ENCODE measurements at places on chromosomes 1 and 21. TPM values are rescaled to one million over a fixed set of nuclear protein-coding genes. Genes with fewer than 3 reads are reported as not detected.
A peak's percentile ranks its signal among the peaks of the same experiment; 100 is the strongest.

- H3K36me3 ChIP-seq, result no peaks in the 10 kb centered on the region
- no peak overlapping the region for H3K4me3 ChIP-seq
- no peak overlapping the region for H3K27ac ChIP-seq
- H3K4me1 ChIP-seq, result no peaks in the 10 kb centered on the region
- H3K27me3 ChIP-seq, result no peaks in the 10 kb centered on the region
- no peak for DNase-seq
Measured at GRCh38 chr1:224592636-224593582, 23.2 kb upstream of the CNIH3 start.

- peaks cover 81% of the 10 kb centered on the region for H3K36me3 ChIP-seq
- peaks cover 4% of the 10 kb centered on the region for H3K4me1 ChIP-seq
- no peak for DNase-seq
- no peak overlapping the region for H3K27ac ChIP-seq
- no peak overlapping the region for H3K4me3 ChIP-seq
Measured at GRCh38 chr1:32028746-32029145, 15.1 kb downstream of the KHDRBS1 start.

Gene MTF1
- 11.3 TPM for total RNA-seq

DNA sequence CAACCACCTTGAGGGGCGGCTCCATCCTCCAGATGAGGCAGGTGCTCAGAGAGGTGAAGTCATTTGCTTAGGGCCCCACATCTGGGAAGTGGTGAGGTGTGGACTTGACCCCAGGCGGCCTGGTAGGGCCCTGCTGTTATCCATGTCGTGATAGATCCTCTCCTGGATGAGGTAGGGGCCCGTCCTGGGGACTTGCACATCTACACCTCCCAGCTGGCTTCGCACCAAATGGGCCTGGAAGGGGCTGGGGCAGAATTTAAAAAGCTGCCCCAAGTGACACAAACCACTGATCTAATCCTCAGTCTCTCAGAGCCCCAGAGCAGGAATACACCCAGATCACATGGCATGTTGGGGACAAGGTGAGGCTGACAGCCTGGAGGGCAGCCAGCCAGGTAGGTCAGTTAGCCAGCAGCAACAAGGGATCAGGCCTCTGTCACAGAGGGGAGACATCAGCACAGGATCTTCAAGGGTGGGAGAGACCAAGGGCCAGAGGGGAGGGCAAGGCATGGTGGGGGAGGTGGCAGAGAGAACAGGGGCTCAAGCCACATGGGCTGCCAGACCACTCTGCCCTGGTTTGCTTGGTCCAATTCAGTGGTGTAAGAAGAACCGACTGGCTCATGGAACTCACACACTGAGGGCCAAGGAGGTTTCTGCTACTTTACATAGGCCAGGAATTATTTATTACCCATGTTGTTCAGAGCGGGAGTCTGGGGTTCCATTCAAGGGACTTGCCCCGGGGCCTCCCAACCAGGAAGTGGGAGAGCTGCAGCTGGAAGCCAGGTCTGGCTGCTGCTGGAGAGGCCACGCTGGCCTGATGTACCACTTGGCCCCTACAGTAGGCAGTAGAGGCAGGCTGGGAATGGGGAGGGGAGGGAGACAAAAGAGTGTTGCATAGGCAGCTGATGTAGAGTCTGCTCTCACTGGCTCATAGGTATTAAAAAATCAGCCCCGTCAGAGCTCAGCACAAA is 12.1 kb downstream of the LRP8 start:
- no peak for DNase-seq
- H3K27ac ChIP-seq, result no peak overlapping the region
- no peak overlapping the region for H3K4me3 ChIP-seq
- peaks cover 30% of the 10 kb centered on the region for H3K4me1 ChIP-seq

Gene ETNK2
- 0.13 TPM for total RNA-seq

Gene ESRRG
- total RNA-seq, result not detected

- no peaks in the 10 kb centered on the region for H3K4me1 ChIP-seq
- H3K4me3 ChIP-seq, result no peak overlapping the region
- no peak overlapping the region for H3K27ac ChIP-seq
- H3K36me3 ChIP-seq, result no peaks in the 10 kb centered on the region
- H3K27me3 ChIP-seq, result no peaks in the 10 kb centered on the region
Measured at GRCh38 chr1:86472767-86473166, 4.0 kb downstream of the CLCA1 start.

DNA sequence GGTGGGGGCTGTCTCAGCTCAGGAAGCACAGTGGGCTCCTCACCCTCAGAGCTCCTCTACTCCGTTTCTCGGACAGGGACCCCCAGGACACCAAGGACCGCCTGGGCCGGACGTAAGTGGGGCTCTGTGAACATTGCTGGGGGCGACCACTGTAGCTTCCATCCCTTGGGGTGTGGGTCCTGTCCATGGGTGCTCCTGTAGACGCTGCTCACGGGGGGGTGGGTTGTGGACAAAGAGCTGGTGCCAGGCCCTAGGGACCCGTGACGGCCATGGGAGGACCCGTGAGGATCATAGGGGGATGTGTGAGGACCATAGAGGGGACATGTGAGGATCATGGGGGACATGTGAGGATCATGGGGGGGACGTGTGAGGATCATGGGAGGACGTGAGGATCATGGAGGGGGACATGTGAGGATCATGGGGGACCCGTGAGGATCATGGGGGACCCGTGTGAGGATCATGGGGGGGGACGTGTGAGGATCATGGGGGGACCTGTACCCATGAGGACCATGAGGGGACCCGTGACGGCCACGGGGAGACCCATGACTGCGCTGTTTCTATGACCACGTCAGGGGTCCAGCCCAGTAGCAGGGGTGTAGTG is 18.1 kb downstream of the COL6A1 start:
- H3K27ac ChIP-seq, result no peak overlapping the region
- peaks cover 80% of the 10 kb centered on the region for H3K27me3 ChIP-seq
- no peaks in the 10 kb centered on the region for H3K4me1 ChIP-seq

- no peak overlapping the region for H3K27ac ChIP-seq
- no peaks in the 10 kb centered on the region for H3K27me3 ChIP-seq
- H3K4me1 ChIP-seq, result no peaks in the 10 kb centered on the region
- H3K36me3 ChIP-seq, result no peaks in the 10 kb centered on the region
- DNase-seq, result no peak
Measured at GRCh38 chr1:185856482-185856881, 122.3 kb downstream of the HMCN1 start.

GRCh38 chr21:45164838-45165237 is 90.5 kb downstream of the ADARB1 start:
- H3K27me3 ChIP-seq, result no peaks in the 10 kb centered on the region
- H3K36me3 ChIP-seq, result no peaks in the 10 kb centered on the region
- H3K4me3 ChIP-seq, result no peak overlapping the region
- no peak for DNase-seq
- no peak overlapping the region for H3K27ac ChIP-seq
- peaks cover 9% of the 10 kb centered on the region for H3K4me1 ChIP-seq

Gene TXLNA
- total RNA-seq, result 54.5 TPM

DNA sequence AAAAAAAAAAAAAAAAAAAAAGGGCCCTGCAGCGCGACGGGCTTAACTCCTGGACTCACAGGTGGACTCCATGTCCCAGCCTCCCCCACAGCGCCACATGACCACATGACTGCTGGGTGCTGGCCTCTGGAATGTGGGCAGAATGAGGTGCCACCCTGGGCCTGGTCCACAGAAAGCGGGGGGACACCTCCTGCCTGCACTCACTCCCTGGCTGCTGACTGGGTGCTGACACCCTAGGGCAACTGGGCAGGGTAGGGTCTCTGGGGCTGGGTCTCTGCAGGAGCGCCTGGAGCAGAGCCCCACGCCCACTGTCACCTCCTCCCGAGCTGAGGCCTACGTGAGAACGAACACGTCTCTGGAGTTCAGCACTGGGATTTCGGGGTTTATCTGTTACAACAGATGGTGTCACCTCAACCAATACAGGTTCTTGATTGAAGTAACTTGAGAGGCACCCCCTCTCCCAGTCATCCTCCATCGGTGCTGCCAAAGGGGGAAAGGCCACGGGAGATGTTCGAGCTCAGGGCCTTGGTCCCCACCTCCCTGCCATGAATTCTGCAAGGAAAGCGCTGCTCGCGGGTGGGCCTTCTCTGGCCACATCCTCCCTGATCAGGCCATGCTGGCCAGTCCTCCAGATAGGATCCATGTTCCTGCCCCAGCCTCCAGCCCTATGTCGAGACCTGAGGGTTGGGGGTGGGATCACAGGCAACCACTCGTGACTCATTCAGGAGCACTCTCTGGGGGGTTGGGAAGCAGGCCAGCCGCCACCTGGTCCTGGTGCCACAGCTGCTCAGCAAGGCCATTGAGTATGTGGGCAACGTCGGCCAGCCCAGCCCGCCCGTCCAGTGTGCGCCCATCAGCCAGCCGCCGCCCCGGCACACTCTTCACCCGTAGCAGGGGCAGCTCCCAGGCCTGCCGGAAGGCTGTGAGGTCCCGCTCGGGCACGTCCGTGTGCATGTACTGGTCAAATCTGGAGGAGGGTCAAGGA is 5.4 kb downstream of the CPLANE2 start:
- peak overlapping the region; percentile 42 for H3K27ac ChIP-seq
- H3K27me3 ChIP-seq, result no peaks in the 10 kb centered on the region
- H3K4me1 ChIP-seq, result peaks cover 58% of the 10 kb centered on the region
- no peak overlapping the region for H3K4me3 ChIP-seq

DNA sequence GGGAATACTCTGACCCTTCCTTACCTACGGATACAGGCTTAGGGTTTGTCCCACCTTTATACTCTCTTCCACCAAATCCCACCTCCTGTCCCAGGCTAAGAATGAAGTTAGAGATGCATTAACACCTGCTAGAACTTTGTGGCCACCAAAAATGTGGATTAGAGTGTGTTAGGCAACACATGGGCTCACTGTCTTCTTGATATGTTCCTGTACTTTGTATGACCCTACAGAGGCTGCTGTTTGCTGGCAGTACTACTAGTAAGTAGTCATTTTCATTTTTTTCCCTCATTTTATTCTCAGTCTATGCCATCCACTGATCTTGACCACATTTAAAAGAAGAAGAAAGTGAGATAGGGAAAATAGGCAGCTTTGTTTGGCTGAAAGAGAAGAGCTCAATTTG is 21.0 kb upstream of the TMEM39B start:
- H3K4me1 ChIP-seq, result no peaks in the 10 kb centered on the region
- no peak for DNase-seq
- H3K27ac ChIP-seq, result no peak overlapping the region
- H3K27me3 ChIP-seq, result no peaks in the 10 kb centered on the region
- H3K36me3 ChIP-seq, result peaks cover 93% of the 10 kb centered on the region
- no peak overlapping the region for H3K4me3 ChIP-seq

Gene PLCH2
- total RNA-seq, result 0.16 TPM

Gene RRAGC
- 13.6 TPM for total RNA-seq

DNA sequence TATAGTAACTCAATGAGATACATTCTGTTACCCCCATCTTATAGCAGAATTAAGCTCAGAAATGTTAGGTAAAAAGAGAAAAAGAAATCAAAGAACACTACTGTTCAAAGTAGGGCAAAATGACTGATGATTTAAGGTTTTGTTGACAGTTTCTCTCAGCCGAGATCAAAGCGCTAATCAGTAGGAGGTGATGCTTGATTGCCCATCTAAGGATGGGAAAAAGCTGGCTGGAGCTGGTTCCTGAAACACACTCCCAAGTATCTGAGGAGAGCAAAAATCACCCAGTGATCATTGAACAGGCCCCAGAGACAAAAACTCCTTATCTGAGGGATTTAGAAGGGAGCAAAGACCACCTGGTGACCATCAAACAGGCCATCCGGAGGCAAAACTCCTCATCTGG is 64.5 kb upstream of the CSF1 start:
- H3K4me3 ChIP-seq, result no peak overlapping the region
- H3K36me3 ChIP-seq, result no peaks in the 10 kb centered on the region
- H3K27ac ChIP-seq, result no peak overlapping the region

Gene OLFML3
- 0.13 TPM for total RNA-seq

DNA sequence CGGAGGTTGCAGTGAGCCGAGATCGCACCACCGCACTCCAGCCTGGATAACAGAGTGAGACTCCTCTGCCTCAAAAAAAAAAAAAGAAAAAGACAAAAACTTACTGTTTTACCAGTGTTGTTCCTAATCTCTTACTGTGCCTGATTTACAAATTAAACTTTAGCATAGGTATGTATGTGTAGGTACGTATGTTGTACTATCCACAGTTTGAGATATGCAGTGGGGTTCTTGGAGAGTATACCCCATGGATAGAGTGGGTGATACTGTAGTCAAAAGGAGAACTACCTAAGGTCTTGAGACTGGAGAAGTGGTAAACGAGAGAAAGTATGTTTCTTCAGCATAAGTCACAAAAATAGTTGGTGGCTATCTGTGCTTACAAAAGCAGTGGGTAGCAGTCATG is 38.6 kb downstream of the RNF11 start:
- H3K4me3 ChIP-seq, result no peak overlapping the region
- no peaks in the 10 kb centered on the region for H3K4me1 ChIP-seq
- H3K27me3 ChIP-seq, result no peaks in the 10 kb centered on the region
- H3K27ac ChIP-seq, result no peak overlapping the region
- H3K36me3 ChIP-seq, result peaks cover 32% of the 10 kb centered on the region
- DNase-seq, result no peak

Measured in K562 (cell line).